ENCODE measurements at places on chromosomes 2 and 18.

- DNase-seq, result no peak
These were observed 249.2 kb upstream of the SLC39A10 start for GRCh38 chr2:195407783-195408182.

DNA sequence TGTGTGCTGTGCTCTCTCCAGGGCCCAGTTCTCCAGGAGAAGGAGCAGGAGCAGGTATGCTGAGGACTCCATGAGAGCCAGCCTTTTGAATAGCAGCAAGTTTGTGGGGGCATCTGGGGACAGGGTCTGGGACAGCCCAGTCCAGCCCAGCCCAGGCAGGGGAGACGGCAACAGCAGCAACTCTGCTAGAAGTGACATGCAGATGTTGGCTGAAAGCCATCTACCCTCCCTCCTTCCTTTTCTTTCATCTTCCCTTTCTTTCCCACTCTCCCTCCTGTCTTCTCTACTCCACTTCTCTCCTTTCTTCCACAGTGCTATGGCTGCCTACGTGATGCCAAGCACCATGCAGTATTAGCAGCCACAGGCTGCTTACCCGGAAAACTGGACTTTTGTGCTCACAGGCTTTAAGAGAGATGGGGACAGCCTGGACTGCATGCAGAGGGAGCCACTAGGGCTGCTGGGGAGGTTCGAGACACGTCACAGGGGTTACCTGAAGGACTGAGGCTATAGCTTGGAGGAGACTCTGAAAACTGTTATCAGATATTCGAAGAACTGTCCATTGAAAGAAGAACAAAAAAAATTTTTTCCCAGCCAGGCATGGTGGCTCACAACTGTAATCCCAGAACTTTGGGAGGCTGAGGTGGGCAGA lies 23.8 kb upstream of the YWHAQ start:
- no peak for DNase-seq

- peak; percentile 29 for DNase-seq
These were observed 22.7 kb upstream of the ACTG2 start for GRCh38 chr2:73870084-73870483.

- no peak for DNase-seq
These were observed 168.9 kb downstream of the SOCS6 start for GRCh38 chr18:70457788-70458187.

Measured in ascending aorta (tissue), 2 donors.